ENCODE measurements at places on chromosomes 6 and 20. TPM values are rescaled to one million over a fixed set of nuclear protein-coding genes. Genes with fewer than 3 reads are reported as not detected.

The TRAPPC3L gene
- total RNA-seq = not detected

DNA sequence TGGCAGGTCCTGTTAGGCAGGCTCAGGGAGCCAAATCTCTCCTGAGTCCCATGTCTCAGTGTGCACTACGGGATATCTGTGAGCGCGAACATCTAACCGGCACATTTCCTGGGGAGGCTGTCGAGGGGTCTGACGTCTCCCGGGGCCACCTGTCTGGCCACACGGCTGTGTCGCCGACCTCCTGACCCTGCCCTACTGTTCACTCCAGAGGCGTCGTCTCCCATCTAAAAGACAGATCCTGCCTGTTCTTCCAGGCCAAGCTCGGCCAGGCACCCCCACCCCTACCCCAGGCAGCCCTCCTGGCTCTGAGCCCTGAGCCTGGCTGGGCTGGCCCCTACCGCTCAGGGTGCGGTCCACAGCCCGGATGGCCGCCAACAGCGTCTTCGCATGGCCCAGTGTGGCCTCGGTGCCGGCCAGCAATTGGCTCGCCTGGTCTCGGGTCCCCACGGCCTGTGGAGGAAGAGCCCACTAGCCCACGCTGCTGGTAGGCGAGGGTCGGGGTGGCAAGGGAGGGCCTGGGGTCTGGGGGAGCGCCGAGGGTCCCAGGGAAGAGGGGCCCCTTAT, 16.6 kb downstream of the ADRM1 start:
- no peak for DNase-seq

- no peak for DNase-seq
Observed at GRCh38 chr6:7469696-7470095, 71.8 kb upstream of the DSP start.

- peak; percentile 28 for DNase-seq
Observed at GRCh38 chr6:163180874-163181541, 233.5 kb upstream of the QKI start.

The C20orf204 gene
- total RNA-seq = 28.6 TPM

- DNase-seq = no peak
Observed at GRCh38 chr20:25327521-25328235, 63.0 kb downstream of the ABHD12 start.

The BHLHE23 gene
- not detected for total RNA-seq

The HUS1B gene
- total RNA-seq = 0.79 TPM

The PHACTR1 gene
- total RNA-seq = 0.05 TPM

The PLN gene
- not detected for total RNA-seq

DNA sequence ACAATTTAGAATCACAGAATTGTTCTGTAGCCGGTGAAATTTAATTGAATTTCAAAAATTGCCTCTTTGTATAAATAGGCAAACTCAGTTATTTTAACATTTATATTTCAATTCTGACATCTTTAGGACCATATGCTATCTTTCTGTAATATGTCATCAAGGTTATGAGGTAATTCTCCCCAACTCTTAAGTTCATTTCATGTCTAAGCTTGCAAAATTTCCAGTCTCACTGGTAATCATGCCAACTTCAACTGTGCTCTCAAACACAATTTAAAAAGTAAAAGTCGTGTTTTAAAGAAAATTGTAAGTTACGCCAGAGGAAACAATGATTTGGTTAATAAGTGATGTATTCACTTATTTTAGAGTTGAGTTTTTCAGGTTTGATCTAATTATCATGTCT, 1.4 kb downstream of the NCOA7 start:
- DNase-seq = no peak

The TMEM151B gene
- not detected for total RNA-seq

DNA sequence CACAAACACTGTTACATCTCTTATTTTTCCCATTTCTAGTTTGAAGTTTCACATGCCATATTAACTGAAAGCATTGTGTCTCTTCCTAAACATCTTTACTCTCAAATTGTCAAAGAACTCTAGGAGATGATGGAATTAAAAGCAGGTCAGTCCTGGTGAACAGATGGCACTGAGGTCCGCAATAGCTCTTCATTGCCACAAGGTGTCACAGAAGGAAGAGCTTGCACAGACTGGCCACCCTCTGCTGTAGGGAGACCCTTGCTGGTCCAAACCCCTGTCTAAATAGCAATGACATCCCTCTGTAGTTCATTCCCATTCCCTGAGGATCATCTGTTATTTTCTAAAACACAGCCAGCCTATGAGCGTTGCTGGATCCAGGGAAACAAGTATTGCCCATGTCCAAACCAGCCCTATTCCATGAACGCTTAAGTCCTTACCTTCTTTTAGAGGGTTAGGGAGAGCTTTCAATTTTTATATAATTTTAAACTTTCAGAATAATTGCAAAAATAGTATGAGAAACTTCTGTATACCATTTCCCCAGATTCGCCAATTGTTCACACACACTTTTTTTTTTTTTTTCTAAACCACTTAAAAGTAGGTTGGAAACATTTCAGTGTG, 10.1 kb upstream of the HDAC2 start:
- DNase-seq = peak; percentile 9

The EMILIN3 gene
- total RNA-seq = not detected

- DNase-seq = no peak
Observed at GRCh38 chr6:45652416-45652815, 274.7 kb upstream of the SUPT3H start.

GRCh38 chr6:31791324-31792089, 4.0 kb downstream of the VARS1 start:
- peak; percentile 53 for DNase-seq

GRCh38 chr6:150068720-150069648, at the start of gene ULBP3:
ULBP3 (minus strand) TSS chr6:150069121; CDS start chr6:150069066, 55 bp downstream.
- peak; percentile 76 for DNase-seq

- DNase-seq = no peak
Observed at GRCh38 chr6:161676586-161676985, 402.7 kb upstream of the AGPAT4 start.

- DNase-seq = no peak
Observed at GRCh38 chr20:63619505-63619904, 7.4 kb downstream of the GMEB2 start.

DNA sequence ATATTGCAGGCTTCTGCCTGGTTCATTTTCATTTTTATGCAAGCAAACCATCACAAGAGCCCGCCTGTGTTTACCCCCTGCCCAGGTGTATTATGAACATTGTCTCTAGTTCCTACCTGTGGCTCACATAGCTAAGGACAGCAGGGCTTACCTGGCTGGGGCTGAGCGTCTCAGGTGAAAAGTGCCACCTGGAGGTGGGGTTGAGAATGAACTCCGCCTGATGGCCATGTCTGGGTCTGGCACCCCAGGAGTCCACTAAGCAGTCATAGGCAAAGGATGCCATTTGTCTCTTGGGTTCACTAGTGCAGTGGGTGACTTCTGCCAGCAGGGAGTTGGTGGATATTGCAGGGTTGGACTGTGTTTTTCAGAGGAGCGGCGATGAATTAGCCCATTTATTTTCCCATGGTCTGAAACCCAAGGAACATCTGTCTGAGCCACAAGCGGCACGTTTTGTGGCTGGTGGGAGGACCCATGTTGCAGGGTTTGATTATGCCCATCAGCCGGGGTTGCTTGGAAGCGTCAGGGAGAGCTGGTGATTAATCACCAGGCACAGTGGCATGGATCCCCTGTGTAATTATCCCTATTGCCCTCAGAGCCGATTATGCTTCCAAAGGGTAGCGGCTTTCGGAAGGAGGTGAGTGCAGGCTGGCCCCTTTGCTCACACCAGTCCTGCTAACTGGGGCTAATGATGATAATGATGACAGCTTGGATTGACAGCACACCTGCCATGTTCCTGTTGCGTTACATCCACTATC, 92.1 kb downstream of the CDH26 start:
- no peak for DNase-seq

The CLDN20 gene
- not detected for total RNA-seq

DNA sequence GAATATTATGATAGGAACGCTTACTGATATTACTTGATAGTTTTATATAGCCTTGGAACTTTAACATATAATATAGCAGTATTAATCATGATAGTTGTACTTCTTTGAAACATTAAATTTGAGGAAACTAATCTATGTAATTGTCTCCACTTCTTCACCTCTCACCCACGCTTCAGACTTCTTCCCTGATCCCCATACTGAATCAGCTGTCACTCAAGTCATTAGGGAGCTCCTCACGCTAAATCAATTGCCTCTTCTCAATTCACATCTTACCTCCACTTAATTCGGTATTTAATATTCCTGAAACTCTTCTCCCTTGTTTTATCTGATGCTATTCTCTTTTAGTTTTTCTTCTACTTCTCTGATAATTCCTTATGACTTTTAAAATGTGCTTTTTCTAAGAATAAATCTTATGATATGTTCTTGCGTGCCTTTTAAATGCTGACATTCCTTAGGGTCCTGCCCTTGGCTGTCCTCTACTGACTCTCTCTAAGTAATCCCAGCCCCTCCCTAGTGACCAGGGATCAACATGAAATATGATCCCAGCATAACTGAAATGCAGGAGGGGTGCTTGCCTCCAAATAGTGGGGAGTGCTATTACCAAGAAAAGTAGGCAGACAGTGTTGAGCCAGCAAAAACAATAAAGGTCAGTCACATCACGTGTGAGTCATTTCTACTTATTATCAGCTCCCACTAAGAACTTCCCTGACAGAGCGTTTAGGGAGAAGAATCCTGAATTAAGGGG, 9.9 kb downstream of the ANKRD66 start:
- DNase-seq = no peak

The TRIM10 gene
- total RNA-seq = 0.39 TPM

The WFDC2 gene
- 1.8 TPM for total RNA-seq

- no peak for DNase-seq
Observed at GRCh38 chr6:2507016-2507415, 243.7 kb downstream of the MYLK4 start.

- DNase-seq = no peak
Observed at GRCh38 chr20:24116611-24117010, 128.0 kb upstream of the GGTLC1 start.

DNA sequence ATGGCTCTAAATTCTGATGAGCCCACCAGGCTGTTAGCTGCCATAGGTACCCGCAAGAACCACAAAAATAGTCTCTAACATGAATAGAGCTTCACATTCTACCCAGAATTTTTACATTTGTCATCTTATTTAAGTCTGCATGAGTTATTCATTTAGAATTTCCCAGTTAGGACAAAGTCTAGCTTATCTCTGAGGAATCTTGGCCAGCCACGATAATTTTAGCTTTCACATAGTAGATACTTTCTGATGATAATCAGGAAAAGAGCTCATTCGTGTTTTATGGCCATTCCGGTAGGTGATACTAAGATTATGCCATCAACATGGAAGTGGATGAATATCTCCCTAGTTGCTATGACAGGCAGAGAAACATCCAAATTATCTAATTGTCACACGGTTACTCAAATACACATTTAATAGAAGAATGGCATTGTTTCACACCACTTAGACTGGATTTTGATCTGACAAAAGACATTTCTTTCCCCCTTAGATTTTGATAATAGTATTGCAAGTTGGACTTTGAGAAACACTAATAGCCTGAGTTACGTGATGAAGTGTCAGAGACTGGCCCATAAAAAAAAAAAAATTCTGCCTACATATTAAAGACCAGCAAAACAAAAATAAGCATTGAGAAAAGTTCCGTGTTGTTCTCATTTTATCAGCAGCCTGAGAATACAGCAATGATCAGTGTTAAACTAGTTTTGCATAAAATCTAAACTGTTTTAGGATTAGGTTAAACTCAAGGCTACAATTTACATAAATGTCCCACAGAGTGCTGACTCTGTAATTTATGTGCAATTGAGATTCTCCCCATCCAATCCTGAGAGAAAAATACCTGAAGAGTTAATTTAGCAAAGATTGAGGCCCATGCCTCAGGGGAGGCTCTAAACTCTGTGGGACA, 397.5 kb upstream of the ARID1B start:
- no peak for DNase-seq

The HLA-DRB1 gene
- total RNA-seq = 7.4 TPM

The TFAP2D gene
- not detected for total RNA-seq

Measured in activated T-cell treated with anti-CD3 and anti-CD28 coated beads, Interleukin-2, amount 50 U/mL, for 72 hours (primary cell).